ENCODE measurements at places on chromosomes 6 and 20.
A peak's percentile ranks its signal among the peaks of the same experiment; 100 is the strongest.

GRCh38 chr20:64105846-64106434 is 1.4 kb downstream of the NPBWR2 start:
- DNase-seq: no peak

- DNase-seq: no peak
These were observed 103.4 kb downstream of the MAP3K4 start for GRCh38 chr6:161094955-161095354.

- no peak for DNase-seq
These were observed 232.2 kb downstream of the LY86 start for GRCh38 chr6:6820641-6821238.

- DNase-seq: no peak
These were observed 8.7 kb upstream of the ADGRG6 start for GRCh38 chr6:142293121-142293520.

GRCh38 chr6:21595285-21596144 is 2.0 kb downstream of the SOX4 start:
- DNase-seq: peak; percentile 69

DNA sequence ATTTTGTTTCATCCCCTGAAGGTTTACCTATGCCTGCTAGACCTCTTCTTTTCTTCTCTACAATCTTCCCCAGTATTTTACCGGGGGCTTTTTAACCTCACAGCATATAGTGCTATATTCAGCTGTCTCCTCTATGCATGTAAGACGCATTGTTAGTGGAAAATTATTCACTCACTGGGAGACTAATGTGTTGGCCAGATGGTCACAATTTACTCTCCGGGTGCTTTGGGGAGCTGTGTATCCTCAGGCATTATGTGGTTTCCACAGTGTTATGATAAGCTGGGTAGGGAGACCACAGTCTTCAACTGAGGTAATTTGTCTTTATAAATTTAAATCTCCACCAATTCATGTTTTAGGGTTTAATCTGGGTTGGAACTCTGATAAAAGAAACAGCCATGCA is 553.8 kb upstream of the PTCHD4 start:
- DNase-seq: no peak

GRCh38 chr6:156752666-156753301 is 24.4 kb upstream of the ARID1B start:
- DNase-seq: peak; percentile 76

GRCh38 chr20:48657426-48658197 is 170.2 kb downstream of the PREX1 start:
- DNase-seq: peak; percentile 82
